ENCODE measurements at places on chromosomes 7 and 10. TPM values are rescaled to one million over a fixed set of nuclear protein-coding genes. Genes with fewer than 3 reads are reported as not detected.

Gene KLHDC10
- total RNA-seq = 14.6 TPM

Gene TAF5
- total RNA-seq = 13.2 TPM

Gene ADCYAP1R1
- total RNA-seq = not detected

Gene METTL27
- total RNA-seq = 2.8 TPM

Gene TEX36
- not detected for total RNA-seq

Gene GNGT1
- total RNA-seq = not detected

Gene ADAMTS14
- total RNA-seq = not detected

Gene TMEM60
- total RNA-seq = 15.9 TPM

Gene HOGA1
- not detected for total RNA-seq

Gene CCDC172
- not detected for total RNA-seq

Gene POU6F2
- 0.12 TPM for total RNA-seq

Gene PDCD4
- total RNA-seq = 81.0 TPM

Gene CCM2
- 134 TPM for total RNA-seq

Gene GRB10
- total RNA-seq = 4.4 TPM

Gene AS3MT
- total RNA-seq = 0.60 TPM

Gene ITIH5
- not detected for total RNA-seq

Gene GRM8
- not detected for total RNA-seq

Gene EFCAB10
- total RNA-seq = not detected

Gene PDGFA
- 0.37 TPM for total RNA-seq

Gene PON1
- not detected for total RNA-seq

Gene SDK1
- total RNA-seq = 0.17 TPM

Gene GDI2
- 242 TPM for total RNA-seq

Gene SOSTDC1
- not detected for total RNA-seq

Gene PRLHR
- not detected for total RNA-seq

Gene PLEKHS1
- total RNA-seq = 0.10 TPM

Gene JCAD
- not detected for total RNA-seq

Gene AKR1E2
- total RNA-seq = 13.8 TPM

Gene CPN1
- total RNA-seq = not detected

Gene GIMAP5
- 111 TPM for total RNA-seq

Gene CPVL
- not detected for total RNA-seq

Gene CPEB3
- 2.2 TPM for total RNA-seq

Measured in activated CD4-positive, alpha-beta T cell treated with anti-CD3 and anti-CD28 coated beads, Interleukin-2, amount 10 ng/mL, durations not matched to agents 7 days and 5 days (primary cell).